ENCODE measurements at places on chromosomes 16 and 17.

- DNase-seq = no peak
Measured at GRCh38 chr16:75376475-75377161, 56.7 kb downstream of the CFDP1 start.

- DNase-seq = no peak
Measured at GRCh38 chr17:4610162-4610561, 25.8 kb downstream of the SMTNL2 start.

DNA sequence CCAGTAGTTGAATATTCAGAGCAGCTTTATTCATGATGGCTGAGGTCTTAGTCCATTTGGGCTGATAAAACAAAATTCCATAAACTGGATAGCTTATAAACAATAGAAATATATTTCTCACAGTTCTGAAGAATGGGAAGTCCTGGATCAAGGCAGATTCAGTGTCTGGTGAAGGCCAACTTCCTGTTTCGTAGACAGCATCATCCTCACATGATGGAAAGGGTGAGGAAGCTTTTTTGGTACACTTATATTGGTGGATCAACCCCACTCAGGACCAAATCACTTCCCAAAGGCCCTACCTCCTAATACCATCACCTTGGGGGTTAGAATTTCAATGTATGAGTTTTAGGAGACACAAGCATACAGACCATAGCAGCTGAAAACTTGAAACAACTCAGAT, 224.2 kb downstream of the CYB561 start:
- no peak for DNase-seq

DNA sequence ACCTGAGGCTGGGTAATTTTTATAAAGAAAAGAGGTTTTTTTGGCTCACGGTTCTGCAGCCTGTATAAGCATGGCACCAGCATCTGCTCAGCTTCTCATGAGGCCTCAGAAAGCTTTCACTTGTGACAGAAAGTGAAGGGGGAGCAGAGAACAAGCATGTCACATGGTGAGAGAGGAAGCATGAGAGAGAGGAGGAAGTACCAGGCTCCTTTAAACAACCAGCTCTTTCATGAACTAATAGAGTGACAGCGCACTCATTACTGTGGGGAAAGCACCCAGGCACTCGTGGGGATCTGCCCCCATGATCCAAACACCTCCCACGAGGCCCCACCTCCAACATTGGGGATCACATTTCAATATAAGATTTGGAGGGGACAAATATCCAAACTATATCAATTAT, 86.8 kb downstream of the USP32 start:
- no peak for DNase-seq

DNA sequence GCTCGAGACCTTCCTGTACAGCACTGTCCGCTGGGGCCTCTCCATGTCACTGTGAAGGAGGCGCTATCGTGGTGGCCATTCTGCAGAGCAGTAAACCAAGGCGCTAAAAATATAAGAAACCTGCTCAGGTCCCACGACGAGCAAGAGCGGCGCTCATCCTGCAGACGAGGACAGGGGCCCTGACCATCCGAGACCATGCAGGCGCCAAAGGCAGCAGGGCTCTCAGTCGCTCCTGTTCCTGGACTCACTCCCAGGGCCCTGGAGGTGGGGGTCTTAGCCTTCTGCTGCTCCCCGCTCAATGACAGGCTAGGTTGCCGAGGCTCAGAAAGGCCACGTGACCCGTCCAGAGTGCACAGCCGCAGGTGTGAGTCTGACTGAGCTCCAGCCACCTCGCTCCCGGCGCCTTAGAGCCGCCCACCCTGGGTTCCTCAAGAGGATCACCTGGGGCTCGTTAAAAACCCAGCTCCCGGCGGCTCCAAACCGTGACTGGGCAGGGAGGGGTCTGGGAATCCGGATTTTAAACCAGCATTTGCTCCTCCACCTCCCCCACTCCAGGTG, 509 bp upstream of the ATP2C2 start:
- no peak for DNase-seq
